Renal cortex interstitium (tissue), 15 donors: ENCODE measurements at places on chromosomes 6 and 20. TPM values are rescaled to one million over a fixed set of nuclear protein-coding genes. Genes with fewer than 3 reads are reported as not detected.
A peak's percentile ranks its signal among the peaks of the same experiment; 100 is the strongest.

GRCh38 chr6:139044250-139044649 lies 15.7 kb downstream of the ABRACL start:
- no peak for DNase-seq

GRCh38 chr20:2900845-2901592 lies 27.7 kb downstream of the PTPRA start:
- no peak for DNase-seq

GRCh38 chr6:52595000-52595795 lies 18.3 kb upstream of the TRAM2 start:
- DNase-seq, result peak; percentile 74

GRCh38 chr6:137937834-137938233 lies 70.8 kb downstream of the TNFAIP3 start:
- DNase-seq, result no peak

GRCh38 chr20:40189621-40190020 lies 499.4 kb downstream of the MAFB start:
- no peak for DNase-seq

GRCh38 chr20:3973705-3974104 lies 41.7 kb downstream of the RNF24 start:
- no peak for DNase-seq

DNA sequence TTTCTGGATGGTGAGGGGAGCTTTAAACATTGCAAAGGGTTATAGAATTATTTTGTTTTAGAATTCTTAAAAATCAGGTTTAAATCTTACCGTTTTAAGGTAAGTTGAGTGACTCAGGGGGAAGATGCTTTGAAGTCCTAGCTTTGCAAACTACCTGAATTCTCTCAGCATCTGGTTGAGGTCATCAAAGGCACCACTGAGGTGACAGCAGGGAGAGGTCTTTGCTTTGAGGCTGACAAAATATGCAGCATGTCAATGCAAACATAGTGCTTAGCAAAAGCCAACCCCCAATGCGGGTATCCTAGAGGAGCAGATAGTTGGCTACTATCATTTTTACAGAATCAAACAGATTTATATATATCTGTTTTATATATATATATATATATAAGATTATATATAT lies 219.5 kb downstream of the SLC24A3 start:
- DNase-seq, result no peak

DNA sequence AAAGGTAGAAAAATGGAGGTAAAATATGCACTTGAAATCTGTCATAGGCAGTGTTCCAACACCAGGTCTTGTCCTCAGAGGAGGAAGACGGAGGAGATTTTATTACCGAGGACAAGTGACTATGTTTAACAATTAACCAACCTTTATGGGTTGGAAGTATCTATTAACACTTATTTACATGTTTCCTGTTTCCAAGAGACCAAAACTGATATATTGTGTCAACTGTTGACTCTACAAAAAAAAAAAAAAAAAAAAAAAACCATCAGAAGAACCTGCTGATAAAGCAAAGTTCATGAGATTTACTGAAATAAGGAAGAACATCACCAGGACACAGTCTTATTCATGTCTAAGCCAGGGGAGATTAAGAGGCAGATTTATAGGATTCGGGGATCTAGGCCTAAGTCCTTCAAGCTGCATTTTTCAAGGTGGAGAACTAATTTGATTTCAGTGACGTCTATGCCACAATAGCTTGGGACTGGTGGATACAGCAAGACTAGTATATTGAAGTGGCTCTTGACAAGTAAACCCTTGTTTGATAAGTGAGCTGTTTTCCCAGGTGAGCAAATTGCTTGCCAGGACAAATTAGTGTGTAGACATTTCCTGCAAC lies 126.6 kb upstream of the NAA20 start:
- DNase-seq, result no peak

- DNase-seq, result no peak
These were observed 11.1 kb upstream of the ELOVL2 start for GRCh38 chr6:11055127-11055627.

DNA sequence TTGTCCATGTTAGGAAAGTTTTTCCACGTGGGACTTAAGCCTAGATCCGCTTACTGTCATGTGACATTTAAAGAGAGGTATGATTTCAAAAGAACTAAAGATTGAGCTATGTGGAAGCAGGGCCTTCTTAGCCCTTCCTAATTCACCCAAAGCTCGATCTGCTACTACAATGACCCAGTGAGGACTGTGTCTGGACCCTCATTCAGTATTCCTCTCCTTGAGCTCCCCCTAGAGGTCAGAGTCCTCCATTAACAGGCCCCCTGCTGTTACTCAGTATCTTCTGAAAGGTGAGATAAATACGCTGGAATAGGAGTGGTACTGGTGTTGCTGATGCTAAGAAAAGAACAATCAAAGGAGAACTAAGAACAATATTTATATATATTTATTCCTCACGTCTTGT lies 414.0 kb downstream of the GJA1 start:
- peak; percentile 45 for DNase-seq

- no peak for DNase-seq
These were observed 46.7 kb downstream of the SRC start for GRCh38 chr20:37392441-37393195.

DNA sequence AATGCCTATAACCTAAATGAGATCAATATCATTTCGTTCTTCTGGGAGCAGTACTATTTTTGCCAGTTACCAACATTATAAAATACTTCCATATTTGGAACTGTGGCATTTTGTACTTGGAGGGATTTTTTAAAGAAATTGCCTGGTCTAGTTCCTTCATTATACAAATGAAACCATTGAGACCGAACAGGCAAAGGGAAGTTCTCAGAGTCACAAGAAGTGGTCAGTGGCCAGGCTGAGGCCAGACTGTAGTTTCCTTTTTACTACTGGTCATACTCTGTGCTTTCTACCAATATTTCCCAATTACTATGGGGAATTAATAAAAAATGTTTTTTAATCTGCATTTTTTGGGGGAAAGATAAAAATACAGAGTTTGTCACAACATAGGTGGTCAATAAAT lies 332.0 kb downstream of the NRN1 start:
- DNase-seq, result no peak

DNA sequence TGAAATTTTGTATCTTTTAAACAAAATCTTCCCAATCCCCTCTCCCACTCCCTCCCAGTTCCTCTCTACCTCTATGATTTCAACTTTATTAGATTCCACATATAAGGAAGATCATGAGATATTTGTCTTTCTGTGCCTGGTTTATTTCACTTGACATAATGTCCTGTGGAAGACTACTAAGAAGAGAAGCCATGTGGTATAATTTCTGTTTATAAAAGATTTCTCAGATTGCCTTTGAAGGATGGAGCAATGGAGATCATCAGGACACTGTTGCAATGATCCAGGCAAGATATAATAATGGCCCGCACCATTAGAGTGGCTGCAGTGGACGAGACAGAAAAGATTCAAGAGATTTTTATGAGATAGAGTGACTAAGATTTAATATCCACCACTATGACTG lies 13.1 kb downstream of the NRSN1 start:
- no peak for DNase-seq

GRCh38 chr6:169589293-169589692 lies 112.5 kb downstream of the WDR27 start:
- no peak for DNase-seq

DNA sequence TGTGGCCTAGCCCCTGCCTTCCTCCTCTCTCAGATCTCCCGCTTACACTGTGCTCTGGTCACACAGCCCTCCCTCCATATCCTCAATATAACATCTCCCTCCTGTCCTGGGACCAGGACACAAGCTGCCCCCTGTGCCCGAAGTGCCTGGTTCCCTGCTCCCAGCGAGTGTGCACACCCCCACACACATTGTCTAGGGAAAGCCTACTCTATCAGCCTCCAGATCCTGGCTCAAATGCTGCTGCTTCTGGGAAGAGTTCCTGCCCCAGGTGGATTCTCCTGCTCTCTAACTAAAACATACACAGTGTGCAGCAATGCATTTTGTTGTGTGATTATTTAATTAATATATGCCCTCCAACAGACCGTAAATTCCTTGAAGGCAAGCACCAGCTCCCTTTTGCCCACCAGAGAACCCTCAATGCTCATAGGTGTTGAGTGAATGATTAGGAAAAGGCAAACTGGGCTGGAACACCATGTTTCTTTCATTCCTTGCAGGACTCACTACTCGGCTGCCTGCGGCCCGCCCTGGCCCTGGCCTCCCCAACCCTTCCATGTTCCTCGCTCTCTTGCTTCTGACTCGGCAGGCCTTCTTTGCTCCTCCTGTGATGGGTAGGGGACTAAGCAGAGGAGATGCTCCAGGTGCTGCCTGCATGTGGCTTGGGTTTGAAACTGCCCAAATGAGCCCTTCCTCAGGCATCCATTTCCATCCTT lies 194.6 kb downstream of the ZDHHC14 start:
- DNase-seq, result no peak

DNA sequence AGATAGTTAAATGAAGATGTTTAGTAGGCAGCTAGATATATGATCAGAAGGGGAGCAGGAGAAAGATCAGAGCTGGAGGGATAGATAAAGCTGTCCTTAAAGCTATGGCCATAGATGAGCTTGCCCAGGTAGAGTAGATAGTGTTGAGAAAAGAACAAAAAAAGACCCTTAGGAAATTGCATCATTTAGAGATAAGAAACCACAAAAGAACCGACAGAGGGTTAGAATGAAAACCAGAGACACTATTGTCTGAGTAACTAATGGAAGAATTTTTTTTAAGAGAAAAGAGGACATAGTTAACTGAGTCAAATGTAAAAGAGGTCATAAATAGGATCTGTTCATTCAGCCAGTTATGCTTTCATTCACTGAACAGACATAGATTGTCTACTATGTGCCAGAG lies 101.8 kb downstream of the TNFAIP3 start:
- DNase-seq, result no peak

The ACTL10 gene
- 0.60 TPM for polyA plus RNA-seq

The ID1 gene
- polyA plus RNA-seq, result 173 TPM

The DNMT3B gene
- polyA plus RNA-seq, result 7.6 TPM

The PRDM13 gene
- not detected for polyA plus RNA-seq

The DNAH8 gene
- polyA plus RNA-seq, result 1.1 TPM

The C20orf144 gene
- polyA plus RNA-seq, result 0.32 TPM

The TNNC2 gene
- polyA plus RNA-seq, result 0.50 TPM

The GJA10 gene
- not detected for polyA plus RNA-seq

The SFT2D1 gene
- polyA plus RNA-seq, result 81.0 TPM
